Gastrocnemius medialis (tissue), 4 donors: ENCODE measurements at places on chromosomes 2 and 18. TPM values are rescaled to one million over a fixed set of nuclear protein-coding genes. Genes with fewer than 3 reads are reported as not detected.

DLX2 gene
- total RNA-seq, result not detected

C2orf69 gene
- total RNA-seq, result 10.3 TPM

ITSN2 gene
- 37.1 TPM for total RNA-seq

TRABD2A gene
- total RNA-seq, result 0.27 TPM

SIX3 gene
- total RNA-seq, result not detected

PPIL3 gene
- total RNA-seq, result 8.4 TPM

ALPP gene
- not detected for total RNA-seq

MFSD2B gene
- total RNA-seq, result not detected

FLACC1 gene
- 0.72 TPM for total RNA-seq

MFF gene
- 131 TPM for total RNA-seq

GRCh38 chr2:176138923-176139660, 9.6 kb downstream of the HOXD8 start:
- no peak for DNase-seq

DNA sequence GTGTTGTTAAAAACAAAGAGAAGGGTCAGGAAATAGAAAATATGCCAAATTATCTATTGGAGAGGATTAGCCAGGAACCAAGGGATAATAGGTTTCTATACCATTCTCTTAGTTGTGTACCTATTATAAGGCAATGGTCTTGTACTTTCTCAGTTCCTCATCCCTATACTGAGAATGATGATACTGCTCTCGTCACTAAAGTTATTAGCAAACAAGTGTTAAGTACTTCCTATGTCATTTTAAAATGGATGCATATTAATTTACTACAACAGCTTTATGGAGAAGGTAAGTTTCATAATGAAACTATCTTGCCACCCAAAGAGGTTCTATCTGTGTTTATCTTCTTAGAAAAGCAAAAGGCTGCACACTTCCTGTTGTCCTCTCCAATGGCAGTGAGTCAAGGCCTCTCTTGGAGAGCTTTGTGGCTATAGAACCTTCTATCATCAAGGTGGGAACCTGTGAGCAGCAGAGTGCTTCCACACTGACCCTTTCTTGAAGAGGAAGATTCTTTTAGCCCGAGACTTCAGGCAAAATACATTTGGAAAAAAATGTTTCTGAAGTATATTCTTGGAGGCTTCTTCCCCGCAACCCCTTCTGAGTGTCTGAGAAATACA, 460.7 kb upstream of the FANCL start:
- DNase-seq, result no peak

DNA sequence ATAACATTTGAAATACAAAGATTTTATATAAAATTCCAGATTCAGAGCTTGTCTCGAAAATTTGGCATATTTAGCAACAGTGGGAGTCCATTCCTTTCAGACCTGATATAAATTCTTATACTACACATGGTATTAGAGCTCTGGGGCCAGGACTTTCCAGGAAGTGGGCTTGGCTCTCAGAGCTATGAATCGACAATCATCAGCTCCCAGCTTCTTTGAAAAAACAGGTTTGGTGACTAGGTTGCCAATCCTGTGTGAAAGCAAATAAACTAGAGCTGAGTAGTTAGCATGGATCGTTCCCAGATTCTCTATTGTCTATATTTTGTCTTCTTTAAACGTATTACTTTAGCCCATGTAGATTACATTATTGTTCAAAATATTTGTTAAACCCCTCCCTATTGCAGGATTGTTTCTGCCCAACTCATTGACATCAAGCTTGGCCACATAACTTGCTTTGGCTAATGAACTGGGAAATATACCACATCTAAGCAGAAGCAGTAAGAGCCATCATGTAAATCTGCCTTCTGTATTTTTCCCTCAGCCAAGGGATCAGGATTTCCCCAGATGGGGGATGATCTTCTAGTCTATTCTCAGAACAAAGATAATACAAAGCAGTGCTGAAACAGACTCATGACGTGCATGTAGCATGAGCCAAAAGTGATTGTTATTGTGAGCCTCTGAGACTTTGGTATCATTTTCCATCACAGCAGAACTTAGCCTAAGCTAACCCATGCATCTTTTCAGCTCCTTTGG, 105.4 kb downstream of the KCNH7 start:
- DNase-seq, result no peak

DNA sequence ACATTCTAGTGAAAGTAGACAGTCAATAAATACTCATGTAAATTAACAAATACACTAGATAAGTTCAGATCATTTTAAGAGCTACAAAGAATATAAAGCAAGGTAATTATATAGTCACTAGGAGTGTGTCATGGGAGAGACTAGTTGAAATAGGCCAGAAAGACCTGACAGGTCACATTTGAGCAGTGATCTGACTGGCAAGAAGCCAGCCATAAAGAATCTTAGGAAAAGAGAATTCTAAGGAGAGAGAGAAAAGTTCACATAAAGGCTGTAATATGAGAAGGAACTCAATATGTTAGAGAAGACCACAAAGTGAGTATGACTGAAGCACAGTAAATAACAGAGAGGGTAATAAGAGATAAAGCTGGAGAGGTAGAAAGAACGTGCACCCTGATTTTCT, 31.2 kb downstream of the VSNL1 start:
- no peak for DNase-seq

DNA sequence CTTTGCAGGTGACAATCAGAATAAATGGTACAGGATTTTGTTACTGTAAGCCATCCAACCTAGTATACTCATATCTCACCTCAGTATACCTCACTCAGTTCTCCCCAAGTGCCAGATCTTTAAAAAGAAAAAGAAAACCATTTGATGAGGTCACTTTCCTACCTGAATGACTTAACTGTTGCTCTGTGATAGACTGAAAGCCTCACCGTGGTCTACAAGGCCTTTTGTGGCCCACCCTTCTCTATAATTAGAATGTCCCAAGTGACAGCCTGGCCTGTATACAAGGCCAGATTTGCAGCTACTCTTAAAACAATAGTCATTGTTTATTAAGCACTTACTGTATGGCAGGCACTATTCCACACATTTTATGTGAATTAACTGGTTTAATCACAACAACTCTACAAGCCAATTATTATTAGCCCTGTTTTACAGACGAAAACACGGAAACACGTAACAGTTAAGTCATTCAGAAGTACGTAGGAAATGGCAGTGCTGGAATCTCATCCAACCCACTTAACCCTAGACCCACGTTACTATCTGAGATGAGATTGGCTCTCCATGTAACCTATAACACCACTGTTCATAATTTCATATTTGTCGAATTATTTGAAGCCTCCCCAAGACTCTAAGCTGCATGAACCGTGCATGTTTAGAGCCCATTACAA, 28.3 kb downstream of the PKP4 start:
- DNase-seq, result no peak

GRCh38 chr2:101909760-101910159, 82.0 kb upstream of the IL1R2 start:
- no peak for DNase-seq

DNA sequence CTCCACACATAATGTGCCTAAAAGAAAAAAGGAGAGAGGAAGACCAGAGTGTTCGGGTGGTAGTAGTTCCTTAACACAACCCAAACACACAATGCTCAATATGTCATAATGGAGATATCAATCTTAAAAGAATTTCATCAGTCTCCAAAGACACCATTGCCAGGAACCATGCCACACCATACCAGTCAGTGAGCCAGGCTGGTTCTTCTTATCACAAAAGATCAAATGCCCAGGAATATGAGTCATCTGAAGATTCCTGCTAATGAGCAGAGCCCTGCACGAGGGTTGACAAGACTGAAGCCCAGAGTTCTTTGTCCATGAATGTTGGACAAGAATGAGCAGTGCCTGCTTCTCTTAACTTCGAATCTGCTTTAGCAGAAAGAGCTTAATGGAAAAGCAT, 262.3 kb downstream of the ZNF516 start:
- DNase-seq, result no peak

- no peak for DNase-seq
Observed at GRCh38 chr2:204732019-204732418, 186.7 kb downstream of the PARD3B start.

GRCh38 chr2:133012847-133013734, 343.1 kb upstream of the LYPD1 start:
- no peak for DNase-seq

- no peak for DNase-seq
Observed at GRCh38 chr2:144648837-144649465, 129.0 kb upstream of the ZEB2 start.

DNA sequence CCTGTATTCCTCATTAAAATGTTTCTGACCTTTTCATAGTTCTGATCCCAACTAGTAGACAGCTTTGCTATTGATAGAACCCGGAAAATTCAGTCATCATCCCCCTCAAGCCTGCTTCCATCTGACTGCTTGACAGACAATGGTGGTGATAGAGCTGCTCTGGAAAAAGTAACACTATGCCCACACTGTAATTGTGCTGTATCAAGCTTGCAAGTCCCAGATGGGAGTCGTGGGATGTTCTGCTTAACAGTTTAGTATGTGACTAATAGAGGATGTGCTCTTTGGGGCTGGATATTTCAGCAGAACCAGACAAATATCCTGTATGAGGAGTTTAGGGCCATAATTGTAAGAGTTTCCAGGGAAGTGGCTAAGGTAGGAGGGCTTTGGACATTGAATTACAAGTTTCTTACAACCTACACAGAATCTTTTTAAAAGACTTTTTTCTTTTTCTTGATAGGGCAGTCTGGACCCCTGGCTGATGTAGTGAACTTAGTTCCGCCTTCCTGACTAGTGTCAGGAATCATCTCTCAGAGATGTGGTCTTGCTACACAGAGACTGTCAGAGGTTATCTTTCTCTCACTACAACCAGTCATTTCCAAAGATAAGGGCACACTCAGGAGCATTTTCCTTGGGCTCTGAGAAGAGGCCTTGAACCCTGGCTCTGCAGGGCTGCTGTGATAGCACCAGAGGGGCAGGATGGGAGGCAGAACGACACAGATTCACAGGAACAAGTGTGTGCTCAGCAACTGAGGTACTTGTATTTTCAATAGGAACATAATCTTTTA, 158.0 kb upstream of the RBMS1 start:
- DNase-seq, result no peak

DNA sequence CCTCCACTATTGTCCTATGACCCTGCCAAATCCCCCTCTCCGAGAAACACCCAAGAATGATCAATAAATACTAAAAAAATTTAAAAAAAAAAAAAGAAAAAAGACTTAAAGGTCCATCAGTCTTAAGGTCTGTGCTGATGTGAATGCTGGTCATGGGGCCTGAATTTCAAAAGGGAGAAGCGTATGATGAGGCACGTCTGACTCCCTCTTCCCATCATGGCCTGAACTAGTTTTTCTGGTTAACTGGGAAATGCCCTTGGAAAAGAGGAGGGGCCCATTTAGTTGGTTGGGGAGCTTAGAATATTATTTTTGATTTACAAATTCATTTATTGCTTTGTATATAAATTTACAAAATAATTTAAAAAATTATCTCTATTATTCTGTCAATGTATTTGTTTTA, 291.0 kb upstream of the CDH19 start:
- no peak for DNase-seq

GRCh38 chr18:59656373-59656887, 40.8 kb downstream of the CCBE1 start:
- DNase-seq, result no peak

GRCh38 chr2:155653176-155653575, 679.3 kb downstream of the NR4A2 start:
- DNase-seq, result no peak

DNA sequence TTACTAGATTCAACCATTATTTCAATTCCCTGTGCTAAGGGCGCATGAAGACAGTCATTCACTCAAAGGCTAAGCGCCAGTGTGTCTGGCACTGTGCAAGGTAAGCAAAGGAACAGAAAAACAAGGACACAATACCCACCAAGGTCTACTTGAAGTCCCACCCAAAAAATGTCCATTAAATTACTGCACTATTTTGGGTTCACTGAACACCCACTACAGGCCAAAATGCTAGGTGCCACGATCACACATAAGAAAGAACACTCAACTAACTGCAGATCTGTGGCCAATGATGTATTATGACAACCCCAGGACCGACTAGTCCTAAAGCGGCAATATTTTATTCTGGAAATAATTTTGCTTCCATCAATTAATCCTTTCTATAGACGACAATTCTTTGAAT, 1.8 kb downstream of the TMEM131 start:
- DNase-seq, result no peak

- no peak for DNase-seq
Observed at GRCh38 chr2:113962692-113963480, 73.0 kb downstream of the ACTR3 start.

DNA sequence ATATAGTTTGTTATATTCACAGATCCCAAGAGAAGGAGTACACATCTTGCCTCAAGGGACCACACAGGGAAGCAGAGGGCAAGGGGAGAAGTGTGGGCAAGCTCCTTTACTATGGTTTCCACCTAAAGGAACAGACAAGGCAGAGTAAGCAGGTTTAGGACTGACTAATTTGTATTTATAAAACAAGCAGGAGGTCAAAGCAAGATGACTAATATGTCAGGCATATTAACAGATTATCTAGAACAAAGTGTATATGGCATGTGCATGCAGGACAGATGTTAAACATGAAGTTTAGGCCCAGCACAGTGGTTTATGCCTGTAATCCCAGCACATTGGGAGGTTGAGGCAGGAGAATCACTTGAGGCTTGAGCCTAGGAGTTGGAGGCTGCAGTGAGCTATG, 3.7 kb upstream of the LRP2 start:
- no peak for DNase-seq

DNA sequence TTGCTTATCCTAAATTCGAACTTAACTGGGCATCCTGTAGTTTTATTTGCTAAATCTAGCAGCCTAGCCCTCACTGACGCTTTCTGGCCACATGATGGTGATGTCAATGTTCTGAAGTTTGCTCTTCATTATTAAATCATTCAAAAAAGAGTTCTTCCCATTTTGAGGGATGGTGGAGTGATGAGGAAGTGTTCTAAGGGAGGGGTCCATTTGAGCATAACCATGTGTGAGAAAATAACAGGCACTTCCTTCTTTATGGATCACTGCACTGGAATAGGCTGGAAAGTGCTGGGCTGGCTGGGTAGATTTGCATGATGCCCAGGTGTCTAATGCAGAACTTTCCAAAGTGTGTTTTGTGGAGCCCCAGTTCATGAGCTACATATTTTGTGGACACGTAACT, 74.2 kb downstream of the TNFRSF11A start:
- DNase-seq, result no peak

GRCh38 chr2:213034585-213034984, 116.8 kb downstream of the IKZF2 start:
- no peak for DNase-seq

DNA sequence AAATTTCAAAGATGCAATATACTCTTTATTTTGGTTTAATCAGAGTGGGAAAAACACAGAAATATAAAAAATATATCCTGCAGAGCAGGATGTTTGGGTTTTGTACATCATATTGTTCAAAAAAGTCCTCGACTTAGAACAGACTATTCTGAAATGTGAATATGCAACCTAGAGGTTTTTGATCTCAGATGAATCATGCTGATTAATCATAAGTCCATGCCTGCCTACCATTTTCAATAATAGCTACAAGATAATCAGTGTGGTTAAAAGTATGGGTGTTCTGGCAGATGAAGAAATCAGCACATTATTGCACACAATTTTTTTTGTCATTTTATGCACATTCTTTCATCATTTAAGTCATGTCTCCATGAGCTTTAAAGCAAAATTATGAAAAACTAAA, 1261.0 kb upstream of the NXPH2 start:
- DNase-seq, result no peak
